ENCODE measurements at places on chromosomes 11 and 22.

GRCh38 chr11:47723041-47723440, 7.9 kb upstream of the AGBL2 start:
- no peak for DNase-seq

DNA sequence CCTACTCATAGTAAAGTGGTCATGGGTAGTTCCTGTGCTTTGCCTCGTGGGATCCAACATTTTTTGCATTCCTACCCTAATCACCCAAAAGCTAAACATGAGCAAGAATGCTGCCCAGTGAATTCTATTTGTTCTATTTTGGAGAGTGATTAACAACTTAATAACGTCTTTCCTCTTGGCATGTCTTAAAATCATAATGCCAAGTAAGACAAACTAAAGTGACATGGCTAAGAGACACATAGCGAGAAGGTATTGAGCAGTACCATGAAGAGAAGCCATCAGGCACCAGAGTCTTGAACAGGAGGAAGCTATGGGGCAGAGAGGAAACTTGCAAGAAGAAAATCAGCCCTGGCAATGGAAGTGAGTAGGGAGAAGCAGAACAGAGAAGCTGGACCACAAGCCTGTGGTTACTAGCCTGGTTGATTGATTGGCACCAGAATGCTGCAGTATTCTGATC, 32.0 kb downstream of the EXPH5 start:
- DNase-seq = no peak

DNA sequence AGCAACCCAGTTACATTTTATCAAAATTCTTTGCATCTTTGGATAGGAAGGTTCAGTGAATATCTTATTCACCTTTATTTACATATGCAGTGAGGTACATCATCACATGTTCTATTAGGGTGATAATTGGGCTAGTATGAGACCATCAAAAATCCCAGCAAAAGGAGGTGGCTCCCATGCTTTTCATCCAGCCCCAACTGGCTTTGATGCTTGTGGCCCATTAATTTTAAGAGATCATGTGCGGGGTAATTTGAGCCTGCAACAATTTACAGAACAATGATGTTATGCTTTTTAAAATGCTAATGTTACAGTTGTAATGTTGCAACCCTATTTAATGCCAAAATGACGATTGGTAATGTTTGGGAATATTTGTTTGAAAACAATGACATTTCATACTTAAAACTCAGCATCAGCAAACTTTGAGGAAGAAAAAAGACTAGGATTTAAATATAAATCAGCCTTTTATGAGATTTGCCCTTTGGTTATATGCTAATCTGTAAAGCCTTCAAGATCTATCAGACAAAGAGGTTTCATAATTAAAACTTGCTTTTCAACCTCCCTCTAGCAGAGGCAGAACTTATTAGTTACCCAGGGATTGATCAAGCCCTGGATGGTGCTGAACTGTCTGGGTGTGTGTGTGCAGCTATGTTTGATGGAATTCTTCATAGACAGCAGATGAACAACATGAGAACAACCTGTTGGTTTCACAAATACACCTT, 183.5 kb upstream of the SORL1-AS1 start:
- no peak for DNase-seq

DNA sequence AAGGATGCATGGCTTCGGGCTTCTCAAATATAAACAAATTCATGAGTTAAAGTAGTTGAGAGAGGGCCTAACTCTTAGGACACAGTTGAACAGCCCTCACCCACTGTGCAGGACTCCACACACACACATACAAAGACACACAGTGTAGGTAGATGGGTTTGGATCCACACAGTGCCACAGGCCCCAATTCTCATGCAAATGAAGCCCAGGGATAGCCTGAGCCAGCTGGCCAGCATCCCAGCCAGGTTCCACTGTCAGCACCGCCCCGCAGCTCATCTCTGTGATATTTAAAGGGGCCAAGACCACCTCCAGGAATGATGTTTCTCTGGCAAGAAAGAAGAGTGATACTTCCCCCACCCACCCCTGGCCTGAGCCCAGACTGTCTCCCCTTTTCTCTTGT, 11.7 kb downstream of the SLC35C1 start:
- no peak for DNase-seq

- DNase-seq = no peak
These were observed 34.4 kb downstream of the RELT start for GRCh38 chr11:73410627-73411026.

GRCh38 chr11:103581760-103582159, 454.7 kb upstream of the DDI1 start:
- DNase-seq = no peak

GRCh38 chr11:42770444-42771065, 541.2 kb upstream of the API5 start:
- DNase-seq = no peak

DNA sequence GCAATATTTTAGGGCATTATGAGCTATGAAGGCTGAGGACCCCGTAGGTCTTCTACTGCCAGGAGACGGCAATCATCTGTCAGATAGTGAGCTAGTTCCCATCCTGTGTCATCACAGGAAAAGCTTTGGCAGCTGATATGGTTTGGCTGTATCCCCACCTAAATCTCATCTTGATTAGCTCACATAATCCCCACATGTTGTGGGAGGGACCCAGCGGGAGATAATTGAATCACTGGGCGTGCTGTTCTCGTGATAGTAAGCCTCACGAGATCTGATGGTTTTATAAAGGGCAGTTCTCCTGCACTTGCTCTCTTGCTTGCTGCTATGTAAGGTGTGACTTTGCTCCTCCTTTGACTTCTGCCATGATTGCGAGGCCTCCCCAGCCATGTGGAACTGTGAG, 18.1 kb downstream of the CSRP3 start:
- peak; percentile 2 for DNase-seq

GRCh38 chr22:48331266-48331665, 1496.4 kb downstream of the BRD1 start:
- DNase-seq = no peak

GRCh38 chr11:65593518-65594414, 1.8 kb downstream of the KCNK7 start:
- peak; percentile 62 for DNase-seq

DNA sequence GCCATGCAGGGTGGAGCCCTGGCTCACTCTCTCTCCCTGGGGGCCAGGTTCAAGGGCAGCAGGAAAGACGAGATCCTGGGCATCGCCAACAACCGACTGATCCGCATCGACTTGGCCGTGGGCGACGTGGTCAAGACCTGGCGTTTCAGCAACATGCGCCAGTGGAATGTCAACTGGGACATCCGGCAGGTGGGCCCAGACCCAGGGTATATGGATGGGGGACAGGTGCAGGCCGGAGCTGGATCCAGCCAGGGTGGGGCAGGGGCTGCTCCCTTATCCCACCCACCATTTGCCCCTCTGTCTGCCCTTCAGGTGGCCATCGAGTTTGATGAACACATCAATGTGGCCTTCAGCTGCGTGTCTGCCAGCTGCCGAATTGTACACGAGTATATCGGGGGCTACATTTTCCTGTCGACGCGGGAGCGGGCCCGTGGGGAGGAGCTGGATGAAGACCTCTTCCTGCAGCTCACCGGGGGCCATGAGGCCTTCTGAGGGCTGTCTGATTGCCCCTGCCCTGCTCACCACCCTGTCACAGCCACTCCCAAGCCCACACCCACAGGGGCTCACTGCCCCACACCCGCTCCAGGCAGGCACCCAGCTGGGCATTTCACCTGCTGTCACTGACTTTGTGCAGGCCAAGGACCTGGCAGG, 2.9 kb downstream of the TRPT1 start:
- peak; percentile 62 for DNase-seq

GRCh38 chr22:29032584-29032983, 29.0 kb downstream of the C22orf31 start:
- no peak for DNase-seq

DNA sequence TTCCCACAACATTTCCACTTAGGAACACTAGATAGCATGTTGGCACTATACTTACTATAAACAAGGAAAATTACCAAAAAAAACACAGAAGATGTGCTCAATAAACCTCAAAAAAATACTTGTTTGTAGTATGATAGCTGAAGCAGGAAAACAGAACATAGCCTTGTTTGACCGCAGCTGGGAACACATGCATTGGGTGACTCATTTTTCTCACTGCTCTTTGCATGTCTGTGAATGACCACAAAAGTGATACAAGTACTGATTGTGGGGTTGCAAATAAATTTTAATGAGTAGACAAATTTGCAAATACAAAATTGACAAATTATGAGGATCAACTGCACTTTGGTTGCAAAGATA, 22.8 kb upstream of the GUCY1A2 start:
- no peak for DNase-seq

DNA sequence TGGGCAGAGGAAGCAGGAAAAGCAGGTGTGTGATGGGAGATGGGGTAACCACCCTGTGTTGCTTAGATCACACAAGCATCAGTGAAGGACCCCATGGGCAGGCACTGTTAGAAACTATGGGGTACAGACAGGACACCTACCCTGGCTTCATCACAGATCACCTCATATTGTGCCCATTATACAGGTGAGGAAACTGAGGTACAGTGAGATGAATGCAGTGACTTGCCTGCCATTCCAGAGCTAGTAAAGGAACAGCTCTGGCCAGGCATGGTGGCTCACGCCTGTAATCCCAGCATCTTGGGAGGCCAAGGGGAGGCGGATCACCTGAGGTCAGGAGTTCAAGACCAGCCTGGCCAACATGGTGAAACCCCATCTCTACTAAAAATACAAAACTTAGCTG, 5.9 kb upstream of the MARK2 start:
- no peak for DNase-seq

- no peak for DNase-seq
These were observed 11.5 kb upstream of the YWHAH start for GRCh38 chr22:31932863-31933262.

GRCh38 chr11:27470826-27471588, 1.6 kb downstream of the LGR4 start:
- no peak for DNase-seq

DNA sequence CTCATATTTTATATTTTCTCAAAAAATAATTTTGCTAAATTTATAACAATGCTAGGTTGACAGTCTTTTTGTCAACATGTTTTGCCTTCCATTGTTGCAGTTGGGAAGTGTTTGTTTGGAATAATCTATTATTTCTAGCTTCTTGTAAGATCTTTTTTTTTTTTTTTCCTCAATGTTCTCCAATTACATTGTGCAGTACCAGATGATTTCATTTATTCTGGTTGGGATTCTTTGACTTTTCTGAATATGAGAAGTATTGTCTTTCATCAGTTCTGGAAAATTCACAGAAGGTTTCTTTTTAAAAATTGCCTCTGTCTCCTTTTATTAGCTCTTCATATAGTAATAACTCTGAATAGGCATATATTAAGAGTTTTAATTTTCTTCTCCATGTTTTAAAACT, 245.4 kb downstream of the DYNC2H1 start:
- no peak for DNase-seq

DNA sequence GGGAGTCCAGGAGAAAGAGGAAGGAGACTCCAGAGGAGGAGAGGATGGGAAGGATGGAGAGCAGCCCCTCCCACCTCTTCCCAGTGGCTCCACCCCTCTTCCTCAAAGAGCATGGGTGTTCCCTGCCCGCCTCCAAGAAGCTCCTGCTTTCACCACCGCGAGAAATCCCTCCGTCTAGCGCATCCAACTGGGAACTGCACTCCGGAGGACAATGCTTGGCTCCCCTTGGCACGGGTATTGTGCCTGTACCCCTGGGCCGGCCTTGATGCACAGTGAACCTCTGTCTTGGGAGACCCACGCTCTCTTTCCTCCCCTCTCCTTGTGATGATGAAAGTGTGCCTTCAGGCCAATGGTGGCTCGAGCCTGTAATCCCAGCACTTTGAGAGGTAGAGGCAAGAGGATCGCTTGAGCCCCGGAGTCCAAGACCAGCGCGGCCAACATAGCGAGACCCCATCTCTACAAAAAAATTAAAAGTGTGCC, 14.9 kb upstream of the ADA2 start:
- no peak for DNase-seq

DNA sequence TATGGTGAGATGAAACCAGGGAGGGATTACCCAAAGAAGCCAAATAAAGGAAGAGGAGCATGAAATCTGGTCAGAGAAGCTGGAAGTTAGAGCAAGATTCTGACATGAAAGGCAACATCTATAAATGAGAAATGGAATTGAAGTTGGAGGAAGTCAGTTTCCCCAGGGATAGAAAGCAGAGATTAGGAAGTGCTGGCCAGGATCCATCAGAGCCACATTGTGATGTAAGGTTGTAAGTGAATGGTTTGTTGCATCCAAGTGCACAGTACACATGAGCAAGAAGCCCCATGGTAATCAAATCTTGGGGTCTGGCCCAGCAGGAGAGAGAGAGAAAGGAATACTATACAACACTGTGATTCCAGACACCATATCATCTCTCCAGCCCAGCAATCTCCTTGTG, 6.6 kb upstream of the NLRP10 start:
- no peak for DNase-seq

- no peak for DNase-seq
These were observed 21.7 kb downstream of the CCDC81 start for GRCh38 chr11:86396396-86396795.

- DNase-seq = no peak
These were observed 36.2 kb downstream of the THOC5 start for GRCh38 chr22:29517215-29517908.

DNA sequence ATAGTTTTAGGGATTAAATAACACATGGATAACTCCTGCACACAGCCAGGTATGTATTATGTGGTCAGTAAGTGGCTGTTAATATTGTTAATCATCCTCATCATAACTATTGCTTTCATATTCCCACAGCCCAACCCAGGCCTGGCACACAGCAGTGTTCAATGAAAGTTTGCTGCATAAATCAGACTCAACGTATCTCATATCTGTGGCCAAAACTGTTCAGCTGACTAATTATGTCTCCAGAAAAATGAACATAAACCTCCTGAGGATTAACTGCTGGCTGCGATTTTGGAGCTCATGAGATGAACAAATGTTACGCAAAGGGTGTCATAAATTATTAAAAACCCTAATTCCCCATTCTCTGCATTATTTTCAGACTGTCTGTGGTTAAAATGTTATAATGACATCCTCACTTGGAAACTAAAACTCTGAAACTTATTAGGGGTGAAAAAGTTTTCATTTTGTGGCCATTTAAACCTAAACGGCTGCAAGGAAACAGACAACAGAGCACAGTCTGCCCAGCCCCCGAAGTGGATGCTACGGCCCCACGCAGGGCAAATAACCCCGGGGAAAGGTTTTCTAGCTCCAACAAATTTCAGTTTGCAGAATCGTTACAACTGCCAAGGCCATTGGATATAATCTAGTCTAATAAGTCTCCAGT, 17.3 kb downstream of the ABCC8 start:
- no peak for DNase-seq

GRCh38 chr11:105986554-105986953, 35.5 kb downstream of the MSANTD4 start:
- no peak for DNase-seq

- peak; percentile 88 for DNase-seq
These were observed 748.1 kb downstream of the KCNA4 start for GRCh38 chr11:29268733-29269132.

All from NCI-H524 (cell line).